NCI-H1694 (cell line): ENCODE measurements at places on chromosomes 3 and 15.

DNA sequence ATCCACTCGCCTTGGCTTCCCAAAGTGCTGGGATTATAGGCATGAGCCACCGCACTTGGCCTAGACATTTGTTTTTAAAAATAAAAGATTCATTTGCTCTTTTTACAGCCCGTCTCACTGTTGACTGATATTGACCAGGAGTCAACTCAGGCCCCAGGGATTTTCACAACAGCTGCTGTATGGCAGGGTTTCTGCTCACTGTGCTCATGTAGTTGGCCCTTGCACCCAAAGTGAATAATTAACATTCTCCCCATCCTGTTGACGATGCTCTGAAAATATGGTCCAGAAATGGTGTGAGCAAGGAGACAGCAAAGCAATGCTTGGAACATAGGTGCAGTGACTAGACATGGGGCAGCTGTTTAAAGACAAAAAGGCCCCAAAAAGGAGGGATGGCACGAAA is 2.9 kb upstream of the CCR5 start:
- no peak for DNase-seq

DNA sequence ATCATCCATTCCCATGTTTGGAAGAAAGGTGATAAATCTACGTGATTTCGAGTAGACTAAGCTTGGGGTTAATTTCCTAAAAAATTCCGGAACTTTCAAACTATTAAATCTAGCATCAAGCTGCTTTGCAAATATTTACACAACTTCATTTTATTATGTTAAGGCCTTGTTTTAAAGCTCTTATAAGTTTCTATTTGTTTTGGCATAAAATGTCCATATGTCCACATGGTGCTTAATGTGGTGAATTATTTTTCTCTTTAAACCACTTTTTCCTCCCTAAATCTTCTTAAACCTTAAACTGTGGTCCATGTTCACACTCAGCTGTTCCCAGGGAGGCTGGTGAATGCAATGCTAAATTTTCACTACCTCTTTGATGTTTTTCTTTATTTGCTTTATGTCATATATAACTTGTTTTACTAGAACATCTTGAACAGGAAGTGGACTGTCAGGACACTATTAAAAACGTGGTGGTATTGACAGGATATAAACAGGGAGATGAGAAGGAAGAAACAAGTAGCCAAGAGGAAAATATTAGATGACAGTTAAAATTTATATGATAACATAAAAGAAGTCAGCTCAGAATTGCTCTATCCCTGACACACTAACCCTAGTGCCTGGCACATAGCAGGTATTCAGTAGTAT is 72.5 kb upstream of the AGTR1 start:
- no peak for DNase-seq

DNA sequence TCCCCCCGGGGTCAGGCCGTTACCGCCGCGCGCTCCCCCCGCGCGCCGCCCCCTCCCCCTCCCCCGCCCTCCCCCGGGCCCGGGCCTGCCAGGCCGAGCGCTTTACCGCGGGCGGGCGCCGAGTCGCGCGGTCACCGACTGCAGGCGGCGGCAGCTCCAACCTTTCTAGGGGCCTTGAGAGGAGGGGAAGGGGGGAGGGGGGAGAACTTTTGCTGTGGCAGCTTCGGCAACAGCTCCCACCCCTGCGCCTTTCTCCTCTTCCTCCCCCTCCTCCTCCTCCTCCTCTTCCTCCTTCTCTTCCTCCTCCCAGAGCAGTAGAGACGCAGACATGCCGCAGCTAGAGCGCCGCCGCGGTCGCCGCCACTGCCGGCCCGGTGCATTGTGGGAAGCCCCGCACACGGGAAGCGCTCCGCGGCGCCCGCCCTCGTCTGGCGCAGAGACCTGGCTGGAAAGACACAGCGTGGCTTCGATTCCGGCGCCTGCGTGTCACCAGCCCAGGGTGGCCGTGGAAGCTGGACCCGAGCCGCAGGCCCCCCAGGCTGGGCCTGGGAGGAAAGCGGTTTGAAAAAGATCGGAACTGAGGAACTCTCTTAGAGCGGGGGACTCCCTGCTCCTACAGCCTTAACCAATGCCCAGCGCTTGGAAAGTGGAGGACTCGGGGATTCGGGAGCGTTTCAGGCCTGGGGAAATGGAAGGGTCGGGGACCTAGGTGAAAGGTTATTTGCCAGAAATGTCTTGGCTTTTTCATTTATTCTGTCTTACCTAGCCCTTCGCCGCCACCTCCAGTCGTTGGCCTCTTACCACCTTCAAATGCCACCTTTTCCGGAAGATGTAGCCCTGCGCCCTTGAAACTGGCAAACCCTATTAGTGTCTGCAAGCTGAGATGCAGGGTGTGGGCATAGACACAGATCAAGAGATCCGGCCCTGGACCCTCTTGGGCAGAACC is at the start of gene ZNF148:
TSS of gene ZNF148 (minus strand) at position 330 of the 946 bp plus-strand sequence. CDS start 61,685 bp downstream, outside the sequence.
- peak; percentile 66 for DNase-seq

DNA sequence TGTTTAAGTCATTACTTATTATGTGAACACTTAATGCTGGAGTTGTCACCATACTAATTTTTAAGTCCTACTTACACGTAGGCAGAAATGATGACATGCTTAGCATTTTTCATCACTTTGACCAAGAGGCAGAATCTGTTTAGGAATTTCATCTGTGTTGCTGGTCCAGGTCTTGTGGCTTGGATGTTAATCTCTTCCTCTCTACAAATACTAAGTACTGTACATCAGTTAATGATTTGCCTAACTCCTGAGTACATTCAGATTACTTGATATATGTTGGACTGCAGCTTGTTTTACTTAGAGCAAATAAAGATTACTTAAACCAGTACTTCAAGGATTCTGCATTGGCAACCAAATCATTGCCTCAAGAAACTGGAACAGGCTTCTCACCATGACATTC is 8.6 kb downstream of the SNRK start:
- no peak for DNase-seq

DNA sequence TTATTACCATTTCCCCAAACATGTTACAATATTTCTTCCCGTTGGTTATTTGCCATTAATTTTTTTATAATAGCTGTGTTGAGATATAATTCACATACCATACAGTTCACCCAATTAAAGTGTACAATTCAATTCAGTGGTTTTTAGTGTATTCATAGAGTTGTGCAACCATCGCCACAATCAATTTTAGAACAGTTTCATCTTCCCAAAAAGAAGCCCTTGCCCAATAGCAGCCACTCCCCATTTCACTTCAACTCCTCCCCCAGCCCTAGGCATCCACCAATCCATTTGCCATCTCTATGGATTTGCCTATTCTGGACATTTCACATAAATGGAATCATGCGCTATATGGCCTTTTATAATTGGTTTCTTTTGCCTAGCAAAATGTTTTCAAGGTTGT is 225.1 kb downstream of the EPHB1 start:
- no peak for DNase-seq

DNA sequence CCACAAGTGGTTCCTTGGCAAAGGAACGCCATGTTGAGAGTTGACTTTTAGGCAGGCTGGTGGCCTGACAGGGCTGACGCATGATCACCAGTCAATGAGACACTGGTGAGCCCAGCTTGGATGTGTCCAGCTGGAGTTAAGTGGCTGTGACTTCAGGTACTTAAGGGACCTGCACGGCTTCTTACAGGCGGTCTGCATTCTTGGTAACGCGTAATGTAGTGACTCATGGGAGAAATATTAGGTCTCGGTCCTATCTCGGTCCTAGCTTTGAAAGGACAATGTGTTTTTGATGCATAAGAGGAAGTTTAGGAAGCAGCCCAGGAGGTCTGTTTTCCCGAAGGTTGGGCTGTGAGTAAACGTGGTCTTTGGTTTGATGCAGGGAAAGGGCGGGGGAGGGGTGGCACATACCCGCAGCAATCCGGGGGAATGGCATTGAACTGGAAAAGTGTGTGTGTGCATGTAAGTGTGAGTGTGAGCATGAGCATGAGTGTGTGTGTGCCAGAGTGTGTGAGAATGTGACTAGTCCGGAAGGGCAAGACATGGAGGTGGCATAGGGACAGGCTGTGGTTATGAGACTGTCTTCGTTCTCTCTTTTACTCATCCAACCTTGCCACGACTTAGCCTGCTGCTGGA is 55.3 kb downstream of the FAM43A start:
- no peak for DNase-seq
